Caco-2 (cell line): ENCODE measurements at places on chromosomes 7 and 10. TPM values are rescaled to one million over a fixed set of nuclear protein-coding genes. Genes with fewer than 3 reads are reported as not detected.
A peak's percentile ranks its signal among the peaks of the same experiment; 100 is the strongest.

The C10orf62 gene
- total RNA-seq, result not detected in 2 replicates

DNA sequence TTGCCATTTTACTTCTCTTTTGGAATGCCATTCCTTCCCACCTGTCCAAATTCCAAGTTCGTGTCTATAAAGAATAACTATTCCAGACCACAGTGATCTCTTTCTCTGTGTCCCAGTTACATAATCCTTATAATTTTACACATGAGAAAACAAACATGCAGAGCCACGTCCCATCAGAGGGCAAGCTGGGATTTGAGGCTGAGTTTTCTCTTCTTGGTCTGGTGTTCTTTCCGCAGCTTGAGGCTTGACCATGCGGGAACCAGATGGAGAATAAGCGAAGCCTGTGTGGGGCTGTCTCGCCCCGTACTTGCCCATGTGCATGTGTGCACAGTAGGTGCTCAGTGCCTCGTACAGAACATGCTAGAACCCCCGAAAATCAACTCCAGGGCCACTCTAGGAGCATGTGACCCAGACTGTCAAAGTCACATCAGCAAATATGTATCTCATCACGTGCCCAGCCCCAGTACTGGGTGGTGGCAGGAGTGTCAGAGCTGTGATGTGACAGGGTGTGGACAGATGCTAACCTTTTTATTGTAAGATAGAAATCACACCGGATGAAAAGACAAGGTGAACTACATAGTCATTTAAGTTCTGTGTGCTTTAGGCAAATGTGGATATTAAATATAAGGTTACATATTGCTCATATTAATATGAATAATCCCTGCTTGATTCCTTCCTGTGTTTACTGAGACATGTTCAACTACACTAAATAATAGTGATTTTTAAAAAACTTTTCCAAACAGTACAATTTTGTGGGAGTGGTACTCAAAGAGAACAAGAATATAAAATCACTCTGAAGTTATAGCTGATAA lies 3.2 kb downstream of the INSIG1 start:
- peak overlapping the region; percentile 27 for H3K27ac ChIP-seq
- H3K4me1 ChIP-seq, result peaks cover 11% of the 10 kb centered on the region
- no peaks in the 10 kb centered on the region for H3K27me3 ChIP-seq
- peak overlapping the region; percentile 13; the same call in 1 of the 2 replicates for H3K4me3 ChIP-seq

The NYAP1 gene
- total RNA-seq, result 1.3 and 1.7 TPM in 2 replicates

GRCh38 chr7:21675255-21675654 lies 132.4 kb downstream of the DNAH11 start:
- H3K4me1 ChIP-seq, result peaks cover 19% of the 10 kb centered on the region
- H3K27me3 ChIP-seq, result no peaks in the 10 kb centered on the region
- DNase-seq, result peak; percentile 55
- no peaks in the 10 kb centered on the region for H3K36me3 ChIP-seq

DNA sequence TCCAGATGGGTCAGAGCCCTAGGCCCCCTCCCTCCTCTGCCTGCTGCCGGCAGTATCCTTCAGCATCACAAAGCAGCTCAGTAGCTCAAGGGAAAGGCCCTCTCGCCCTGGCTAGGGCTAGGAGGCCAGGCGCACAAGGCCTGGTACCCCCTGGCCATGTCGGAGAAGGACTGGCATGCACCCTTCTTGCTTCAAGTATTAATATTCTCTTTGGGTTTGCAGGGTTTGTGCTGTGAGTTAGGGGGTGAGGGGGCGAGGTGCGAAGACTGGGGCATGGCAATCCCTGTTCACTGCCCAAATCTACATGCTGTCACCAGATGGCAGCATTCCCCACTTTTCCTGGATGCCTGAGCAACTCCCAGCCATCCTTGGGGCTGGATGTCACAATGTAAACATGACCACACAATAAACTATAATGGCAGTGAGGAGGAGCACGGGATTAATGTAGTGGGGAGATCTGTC lies 105.2 kb downstream of the NEURL1 start:
- peak; percentile 79 for DNase-seq
- no peaks in the 10 kb centered on the region for H3K36me3 ChIP-seq
- no peaks in the 10 kb centered on the region for H3K27me3 ChIP-seq
- H3K4me1 ChIP-seq, result no peaks in the 10 kb centered on the region
- H3K27ac ChIP-seq, result no peak overlapping the region

GRCh38 chr10:79112881-79113431 lies 44.2 kb downstream of the ZMIZ1 start:
- H3K4me1 ChIP-seq, result peaks cover 7% of the 10 kb centered on the region; the same call in 1 of the 2 replicates
- peak overlapping the region; percentile 59 for H3K27ac ChIP-seq
- no peak overlapping the region for H3K4me3 ChIP-seq
- DNase-seq, result no peak
- H3K27me3 ChIP-seq, result no peaks in the 10 kb centered on the region

DNA sequence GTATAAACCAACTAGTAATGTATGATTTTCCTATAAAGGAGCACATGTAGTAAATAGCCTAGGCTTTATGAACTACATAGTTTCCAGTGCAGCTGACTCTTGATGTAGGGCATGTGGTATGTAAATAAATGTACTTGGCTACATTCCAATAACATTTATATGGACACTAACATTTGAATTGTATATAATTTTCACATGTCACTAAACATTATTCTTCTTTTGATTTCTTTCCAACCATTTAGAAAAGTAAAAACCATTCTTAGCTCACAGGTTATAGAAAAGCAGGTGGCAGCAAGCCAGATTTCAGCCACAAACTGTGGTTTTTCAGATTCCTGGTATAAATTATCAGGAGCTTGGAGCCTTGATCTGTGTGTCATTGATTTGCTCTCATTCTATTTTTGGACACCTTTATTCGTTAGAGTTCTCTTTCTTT lies 1182.0 kb downstream of the CNTNAP2 start:
- no peak overlapping the region for H3K4me3 ChIP-seq
- no peak overlapping the region for H3K27ac ChIP-seq
- H3K27me3 ChIP-seq, result no peaks in the 10 kb centered on the region
- no peak for DNase-seq
- H3K4me1 ChIP-seq, result no peaks in the 10 kb centered on the region

GRCh38 chr10:47317251-47317650 lies 5.0 kb upstream of the GDF2 start:
- no peak overlapping the region for H3K27ac ChIP-seq
- no peak for DNase-seq
- H3K27me3 ChIP-seq, result no peaks in the 10 kb centered on the region
- no peaks in the 10 kb centered on the region for H3K4me1 ChIP-seq
- no peak overlapping the region for H3K4me3 ChIP-seq
- H3K36me3 ChIP-seq, result no peaks in the 10 kb centered on the region

- no peak overlapping the region for H3K27ac ChIP-seq
- H3K4me1 ChIP-seq, result no peaks in the 10 kb centered on the region
- no peak overlapping the region for H3K4me3 ChIP-seq
Measured at GRCh38 chr7:12761691-12762090, 74.3 kb downstream of the ARL4A start.

DNA sequence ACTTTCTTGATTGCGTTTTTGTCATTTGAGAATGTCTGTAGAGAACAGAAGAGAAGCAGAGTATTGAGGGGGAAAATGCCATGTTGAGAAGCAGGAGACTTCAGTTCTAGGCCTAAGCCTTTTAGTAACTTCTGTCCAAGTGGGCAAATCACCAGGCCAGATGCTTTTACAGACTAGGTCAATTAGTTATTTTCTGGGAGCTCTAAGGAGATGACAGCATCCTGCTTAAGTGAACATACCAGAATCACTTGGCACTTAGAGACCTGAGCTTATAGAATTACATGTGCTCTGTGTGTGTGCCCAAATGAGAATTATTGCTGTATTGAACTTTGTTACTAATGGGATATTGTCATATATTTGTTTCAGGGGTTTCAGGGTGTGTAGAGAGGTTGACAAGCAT lies 24.0 kb downstream of the AGK start:
- no peak overlapping the region for H3K4me3 ChIP-seq
- DNase-seq, result no peak
- no peaks in the 10 kb centered on the region for H3K27me3 ChIP-seq
- H3K36me3 ChIP-seq, result no peaks in the 10 kb centered on the region

GRCh38 chr10:95784279-95784913 lies 28.4 kb downstream of the ENTPD1 start:
- no peaks in the 10 kb centered on the region for H3K27me3 ChIP-seq
- no peak for DNase-seq
- no peaks in the 10 kb centered on the region for H3K36me3 ChIP-seq

DNA sequence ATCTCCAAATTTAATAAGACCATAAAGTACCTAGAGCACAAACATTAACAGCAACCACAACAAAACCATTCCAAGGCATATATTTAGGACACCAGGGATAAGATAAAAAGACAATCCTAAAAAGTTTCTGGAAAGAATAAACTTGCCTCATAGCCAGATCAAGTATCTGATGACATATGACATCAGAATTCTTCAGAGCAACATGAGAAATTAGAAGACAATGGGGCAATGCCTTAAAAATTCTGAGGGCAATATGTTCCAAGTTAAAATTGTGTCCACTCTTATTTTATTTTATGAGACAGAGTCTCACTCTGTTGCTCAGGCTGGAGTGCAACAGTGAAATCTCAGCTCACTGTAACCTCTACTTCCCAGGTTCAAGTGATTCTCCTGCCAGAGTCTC lies 2.8 kb downstream of the EFCAB10 start:
- H3K36me3 ChIP-seq, result no peaks in the 10 kb centered on the region
- no peak for DNase-seq
- no peak overlapping the region for H3K27ac ChIP-seq
- no peak overlapping the region for H3K4me3 ChIP-seq
- H3K4me1 ChIP-seq, result no peaks in the 10 kb centered on the region

The CLEC5A gene
- total RNA-seq, result not detected in 2 replicates

DNA sequence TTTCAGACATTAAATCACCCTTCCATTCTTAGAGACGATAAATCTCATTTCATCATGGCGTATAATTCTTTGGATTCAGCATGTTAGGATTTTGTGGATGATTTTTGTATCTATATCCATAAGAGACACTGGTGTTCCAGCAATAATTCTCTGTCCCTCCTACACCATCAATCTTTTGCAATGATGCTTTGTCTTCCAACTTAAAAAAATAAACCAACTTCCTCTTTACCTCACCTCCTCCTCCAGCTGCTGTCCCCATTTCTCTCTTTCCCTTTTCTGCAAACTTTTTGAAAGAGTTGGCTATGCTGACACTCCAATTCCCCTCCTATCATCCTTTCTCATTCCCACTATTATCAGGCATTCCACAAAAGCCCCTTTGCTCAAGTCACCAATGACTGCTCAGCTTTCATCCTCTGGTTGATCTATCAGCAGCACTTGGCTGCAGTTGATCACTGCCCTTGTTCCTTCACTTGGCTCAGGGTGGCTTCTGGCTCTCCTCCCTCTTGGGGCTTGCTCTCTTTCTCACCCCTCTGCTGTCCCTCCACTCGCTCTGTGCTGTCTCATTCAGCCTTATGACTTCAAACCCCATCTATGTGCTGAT lies 130.0 kb downstream of the ARHGAP22 start:
- no peak overlapping the region for H3K4me3 ChIP-seq
- peaks cover 12% of the 10 kb centered on the region for H3K4me1 ChIP-seq
- H3K36me3 ChIP-seq, result no peaks in the 10 kb centered on the region
- DNase-seq, result no peak
- no peak overlapping the region for H3K27ac ChIP-seq

The NEUROD6 gene
- not detected in 2 replicates for total RNA-seq

DNA sequence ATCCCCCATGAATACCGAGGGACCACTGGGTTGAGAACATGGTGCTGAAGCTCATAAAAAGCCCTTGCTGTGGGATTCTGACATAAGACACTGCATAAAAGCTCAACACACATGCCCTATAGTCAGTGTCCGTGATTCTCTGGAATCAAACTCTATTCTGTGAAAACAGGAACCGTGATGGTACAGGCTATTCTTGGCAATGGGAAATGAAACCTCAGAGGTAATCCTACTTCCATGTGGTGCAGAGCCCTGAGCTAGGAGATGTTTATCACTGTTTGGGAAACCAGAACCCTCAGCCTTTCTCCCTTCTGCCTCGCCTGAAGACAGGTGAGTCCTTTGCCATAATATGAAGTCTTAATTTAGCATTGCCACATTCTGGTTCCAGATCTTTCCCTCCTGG lies 80.8 kb upstream of the PRSS1 start:
- H3K27ac ChIP-seq, result no peak overlapping the region
- DNase-seq, result no peak
- no peaks in the 10 kb centered on the region for H3K4me1 ChIP-seq

- H3K36me3 ChIP-seq, result no peaks in the 10 kb centered on the region
- peak overlapping the region; percentile 33 for H3K4me3 ChIP-seq
- no peak overlapping the region for H3K27ac ChIP-seq
- H3K4me1 ChIP-seq, result peaks cover 3% of the 10 kb centered on the region; the same call in 1 of the 2 replicates
- peak; percentile 47 for DNase-seq
Measured at GRCh38 chr7:76282344-76283253, 19.9 kb upstream of the HSPB1 start.

The SMO gene
- 35.5 and 36.0 TPM in 2 replicates for total RNA-seq

The CTAGE6 gene
- not detected in 2 replicates for total RNA-seq

GRCh38 chr10:50529660-50530059 lies 94.1 kb downstream of the SGMS1 start:
- peaks cover 9% of the 10 kb centered on the region; the same call in 1 of the 2 replicates for H3K4me1 ChIP-seq
- no peaks in the 10 kb centered on the region for H3K36me3 ChIP-seq
- no peak overlapping the region for H3K27ac ChIP-seq

DNA sequence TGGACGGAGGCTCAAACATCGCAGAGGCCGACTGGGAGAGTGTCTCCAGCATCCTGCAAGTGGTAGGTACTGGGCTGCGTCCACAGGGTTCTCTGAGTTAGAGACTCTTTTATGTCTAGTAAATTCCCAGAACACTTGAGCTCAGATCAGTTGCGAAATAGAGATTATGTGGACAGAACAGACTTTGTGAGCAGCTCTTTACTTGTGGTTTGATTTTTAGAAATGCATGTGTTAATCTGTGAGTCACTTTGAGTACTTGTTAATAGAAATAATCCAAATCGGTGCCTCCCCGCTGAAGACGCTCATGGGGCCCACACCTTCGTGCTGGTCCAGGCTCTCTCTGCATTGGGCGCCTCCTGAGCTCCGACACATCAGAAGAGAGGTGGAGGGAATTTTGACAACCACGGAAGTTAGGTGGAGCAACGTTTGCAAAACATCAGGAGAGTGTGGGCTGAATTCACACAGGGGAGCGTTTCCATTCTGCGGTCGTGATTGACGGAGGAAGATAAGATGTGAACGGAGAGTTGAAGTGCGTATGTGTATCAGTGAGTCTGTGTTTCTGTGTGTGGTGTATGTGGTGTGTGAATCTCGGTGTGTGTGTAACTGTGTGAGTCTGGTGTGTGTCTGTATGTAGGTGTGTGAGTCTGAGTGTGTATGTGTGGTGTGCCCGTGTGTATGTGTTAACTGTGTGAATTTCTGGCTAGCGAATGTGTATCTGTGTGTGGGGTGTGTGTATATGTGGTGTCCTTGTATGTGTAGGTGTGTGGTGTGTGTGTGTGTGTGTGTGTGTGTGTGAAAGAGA lies 32.1 kb downstream of the PFKP start:
- peak overlapping the region; percentile 18 for H3K27ac ChIP-seq
- DNase-seq, result no peak
- no peaks in the 10 kb centered on the region for H3K27me3 ChIP-seq
- peaks cover 35% of the 10 kb centered on the region for H3K4me1 ChIP-seq
- H3K4me3 ChIP-seq, result no peak overlapping the region
- peaks cover 5% of the 10 kb centered on the region for H3K36me3 ChIP-seq

GRCh38 chr7:19117091-19117869 lies at the start of gene TWIST1:
Gene TWIST1, minus strand, starts transcription at chr7:19117636. Its CDS starts 315 bp downstream, at chr7:19117321.
- DNase-seq, result no peak
- no peaks in the 10 kb centered on the region for H3K36me3 ChIP-seq
- no peaks in the 10 kb centered on the region; the same call in 1 of the 2 replicates for H3K27me3 ChIP-seq
- H3K4me3 ChIP-seq, result peak within 1 kb of the TSS; percentile 24
- H3K27ac ChIP-seq, result no peak within 1 kb of the TSS
- no peaks in the 10 kb centered on the region; the same call in 1 of the 2 replicates for H3K4me1 ChIP-seq
